Neural progenitor cell (in vitro differentiated cells): ENCODE measurements at places on chromosomes 7 and 10. TPM values are rescaled to one million over a fixed set of nuclear protein-coding genes. Genes with fewer than 3 reads are reported as not detected.

GRCh38 chr7:51256209-51256781, 60.3 kb downstream of the COBL start:
- DNase-seq, result peak; percentile 54

DNA sequence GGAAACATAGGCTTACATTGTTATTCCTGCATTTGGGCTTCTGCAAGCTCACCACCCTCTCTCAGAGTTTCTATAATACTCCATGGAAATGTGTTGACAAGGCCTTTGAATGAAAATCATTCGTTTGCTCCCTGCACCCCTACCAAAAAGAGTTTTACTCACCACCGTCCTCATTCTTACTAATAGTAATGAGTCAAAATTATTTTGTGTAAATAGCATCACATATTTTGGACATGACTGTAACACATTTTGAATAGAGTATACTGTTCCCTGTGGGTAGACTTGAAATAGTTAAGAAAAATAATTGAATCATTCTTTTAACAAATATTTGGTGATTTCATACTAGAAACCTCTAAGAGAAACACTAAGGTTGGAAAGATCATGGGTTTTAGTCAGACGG, 84.6 kb downstream of the AKAP9 start:
- DNase-seq, result no peak

GRCh38 chr10:29157321-29157720, 131.5 kb upstream of the LYZL1 start:
- DNase-seq, result peak; percentile 4

Gene TSPAN12
- 17.3 and 26.7 TPM in 2 replicates for total RNA-seq

Gene PTN
- 162 and 207 TPM in 2 replicates for total RNA-seq

DNA sequence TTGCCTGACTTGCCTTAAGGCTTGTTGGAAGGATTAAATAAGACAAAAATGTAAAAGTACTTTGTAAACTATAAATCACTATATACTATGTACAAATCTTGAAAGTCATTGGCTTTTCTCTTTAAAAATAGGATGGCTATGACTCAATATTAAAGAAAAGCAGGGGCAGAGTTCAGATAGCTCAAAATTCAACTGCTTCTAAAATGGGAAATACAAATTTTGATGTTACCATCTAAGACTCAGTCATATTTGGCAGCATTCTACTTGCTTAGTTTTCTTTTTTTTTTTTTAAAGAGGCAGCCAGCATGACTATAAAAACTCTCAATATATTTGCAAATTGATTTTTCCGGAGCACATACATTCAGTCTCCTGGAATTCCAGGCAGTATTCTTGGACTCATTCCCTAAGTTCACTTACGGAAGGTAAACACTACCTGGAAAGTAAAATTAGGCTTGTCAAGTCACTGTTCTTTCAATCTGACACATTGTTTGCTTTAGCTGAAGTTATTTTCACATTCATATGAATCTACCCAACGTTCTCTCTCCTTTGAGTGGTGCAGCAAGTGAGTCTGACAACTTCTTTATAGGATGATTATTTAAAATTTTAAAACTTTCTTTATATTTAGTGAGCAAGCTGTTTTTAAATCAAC, 133.8 kb upstream of the CCDC6 start:
- no peak for DNase-seq
